Cortex of kidney (tissue), 1 donor: ENCODE measurements at places on chromosomes 2 and 18.

GRCh38 chr2:99442837-99443236 is 47.0 kb downstream of the REV1 start:
- no peak for DNase-seq

DNA sequence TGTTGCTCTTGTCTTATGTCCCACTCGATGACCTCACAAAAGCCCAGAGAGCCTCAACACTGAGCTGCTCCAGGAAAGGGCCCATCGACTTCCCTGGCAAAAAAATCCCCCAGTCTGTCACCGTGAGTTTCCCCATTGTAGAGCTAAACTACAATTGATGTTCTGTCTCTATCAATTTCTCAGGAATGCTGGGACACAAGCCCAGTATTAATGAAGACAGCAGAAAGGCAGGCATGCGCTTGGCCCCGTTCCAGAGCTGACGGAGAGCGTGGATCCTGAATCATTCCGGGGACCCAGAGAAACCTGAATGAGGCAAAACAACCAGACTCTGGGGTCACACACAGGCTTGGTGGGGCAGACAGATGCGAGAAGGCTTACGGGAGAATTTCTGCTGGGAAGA is 146.9 kb downstream of the TTC32 start:
- DNase-seq: no peak

- no peak for DNase-seq
These were observed 110.9 kb downstream of the NAB1 start for GRCh38 chr2:190759749-190760213.

DNA sequence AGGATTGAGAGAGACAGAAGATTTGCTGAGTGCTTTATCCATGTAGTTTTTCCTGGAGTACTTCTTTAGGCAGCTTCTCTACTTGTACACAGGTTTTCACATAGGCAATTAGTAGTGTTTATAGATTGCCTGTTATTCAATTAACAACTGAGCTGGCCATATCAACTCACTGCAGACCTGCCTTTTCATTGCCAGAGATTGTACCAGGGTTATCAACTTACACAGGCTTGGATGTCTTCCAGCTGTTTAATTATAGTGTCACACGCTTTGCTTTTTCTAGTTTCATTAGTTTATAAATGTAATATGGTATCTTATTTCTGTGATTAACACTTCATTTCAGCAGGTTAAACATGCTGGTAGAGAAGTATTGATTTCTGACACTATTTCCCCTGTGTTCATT is 125.9 kb downstream of the GPD2 start:
- DNase-seq: no peak

DNA sequence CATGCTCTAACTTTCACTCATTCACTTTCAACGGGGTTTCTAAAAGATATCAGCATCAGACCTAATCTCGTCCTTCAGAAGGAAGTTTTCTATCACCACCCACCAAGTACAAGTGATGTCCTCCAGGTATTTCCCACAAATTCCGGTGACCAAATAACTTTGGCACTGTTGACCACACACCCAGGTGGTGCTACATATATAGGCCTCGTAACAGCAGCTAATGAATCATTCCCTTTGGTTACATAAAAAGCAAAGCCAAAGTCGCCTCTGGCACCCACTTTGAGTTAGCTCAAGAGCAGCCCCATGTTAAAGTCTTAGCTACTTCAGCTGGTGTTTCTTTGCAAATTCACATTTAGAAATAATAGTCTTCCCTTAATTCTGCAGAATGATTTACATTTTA is 138.2 kb upstream of the OSR1 start:
- no peak for DNase-seq

DNA sequence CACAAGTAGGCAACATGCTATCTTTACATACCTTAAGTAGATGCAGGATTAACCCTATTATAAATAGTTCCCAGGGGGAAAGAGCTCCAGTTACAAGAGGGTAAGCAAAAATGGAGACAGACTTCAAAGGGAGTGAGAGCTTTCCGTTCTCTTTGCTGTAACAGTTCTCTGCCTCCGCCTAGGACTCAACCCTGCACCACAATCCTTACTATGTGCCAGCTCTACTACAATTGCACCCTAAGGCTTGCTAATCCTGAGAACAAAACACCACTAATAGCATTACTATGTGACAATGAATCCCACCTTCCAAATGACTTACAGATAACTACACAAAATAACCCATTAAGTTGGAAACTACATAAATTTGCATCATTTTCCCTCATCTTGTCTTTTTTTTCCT is 7.7 kb downstream of the ZBTB14 start:
- DNase-seq: no peak

GRCh38 chr18:11862468-11863137 is 11.4 kb downstream of the CHMP1B start:
- no peak for DNase-seq

- no peak for DNase-seq
These were observed 62.3 kb upstream of the YWHAQ start for GRCh38 chr2:9693196-9693491.

GRCh38 chr18:8283891-8284585 is 325.2 kb upstream of the RAB12 start:
- no peak for DNase-seq

GRCh38 chr2:179201869-179202268 is 62.8 kb downstream of the SESTD1 start:
- DNase-seq: no peak

- no peak for DNase-seq
These were observed 7.2 kb downstream of the SLC30A3 start for GRCh38 chr2:27255660-27256059.

DNA sequence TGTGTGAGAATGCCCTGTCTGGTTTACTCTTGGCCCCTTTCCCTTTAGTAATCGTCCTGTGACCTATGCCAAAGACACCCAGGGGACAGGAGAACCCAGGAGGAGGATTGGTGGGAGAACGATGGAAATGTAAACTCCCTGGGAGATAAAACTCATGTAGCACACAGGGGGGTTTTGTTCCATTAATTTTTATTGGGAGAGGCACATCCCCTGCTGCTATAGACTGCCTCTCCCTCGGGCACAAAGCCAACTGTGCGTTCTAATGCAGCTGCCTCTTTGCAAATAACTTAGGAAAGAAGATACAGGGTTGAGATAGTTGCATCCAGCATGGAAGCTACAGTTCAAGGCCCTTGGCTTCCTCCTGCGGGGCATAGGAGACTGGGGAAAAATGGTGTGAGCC is 489.6 kb downstream of the SLC4A3 start:
- DNase-seq: no peak

DNA sequence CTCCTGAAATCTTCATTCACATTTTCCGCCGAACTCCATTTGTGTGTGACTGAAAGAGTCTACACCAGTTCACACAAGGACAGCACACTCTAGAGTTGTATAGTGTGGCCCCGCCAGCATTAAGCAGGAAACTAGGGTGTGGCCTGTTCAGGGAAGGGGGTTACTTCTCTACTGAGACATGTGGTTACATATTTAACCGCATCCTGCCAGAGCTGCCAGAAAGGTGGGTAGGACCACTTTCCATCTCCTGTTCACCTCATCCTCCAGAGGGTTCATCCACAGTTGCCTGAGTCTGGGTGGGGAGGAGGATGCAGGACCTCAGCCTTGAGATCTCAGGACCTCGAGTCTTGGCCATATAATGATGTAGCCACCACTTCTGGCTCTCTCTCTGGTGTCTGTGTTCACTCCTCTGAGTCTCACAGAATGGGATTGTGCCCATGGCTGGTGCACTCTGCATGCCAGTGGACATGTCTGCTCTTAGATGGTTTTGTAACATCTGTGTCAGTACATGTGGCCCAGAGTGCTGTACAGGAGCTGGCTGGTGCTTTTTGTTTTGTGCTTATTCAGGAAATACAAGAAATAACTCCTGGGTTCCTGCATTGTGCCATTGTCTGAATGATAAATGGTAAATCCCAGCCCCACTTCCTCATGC is 7.7 kb upstream of the SP140L start:
- no peak for DNase-seq

- no peak for DNase-seq
These were observed 19.9 kb upstream of the NRP2 start for GRCh38 chr2:205662206-205662965.

GRCh38 chr2:240359695-240360094 is 75.8 kb upstream of the GPC1 start:
- DNase-seq: no peak

DNA sequence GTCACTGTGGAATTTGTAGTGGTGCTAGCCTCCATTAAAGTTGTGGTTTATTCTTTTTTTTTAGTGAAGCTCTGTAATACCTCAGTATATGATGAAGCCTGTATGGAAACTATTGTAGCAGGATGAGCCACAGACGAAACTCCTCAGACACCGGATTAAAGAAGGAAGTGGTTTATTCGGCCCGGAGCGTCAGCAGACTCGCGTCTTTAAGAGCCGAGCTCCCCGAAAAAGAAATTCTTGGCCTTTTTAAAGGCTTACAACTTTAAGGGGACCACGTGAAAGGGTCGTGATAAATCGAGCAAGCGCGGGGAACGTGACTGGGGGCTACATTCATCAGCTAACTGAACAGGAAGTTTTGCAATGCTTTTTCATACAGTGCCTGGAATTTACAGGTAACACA is 8.1 kb upstream of the CCL20 start:
- no peak for DNase-seq

GRCh38 chr18:27719680-27720079 is 457.2 kb downstream of the CDH2 start:
- DNase-seq: no peak

DNA sequence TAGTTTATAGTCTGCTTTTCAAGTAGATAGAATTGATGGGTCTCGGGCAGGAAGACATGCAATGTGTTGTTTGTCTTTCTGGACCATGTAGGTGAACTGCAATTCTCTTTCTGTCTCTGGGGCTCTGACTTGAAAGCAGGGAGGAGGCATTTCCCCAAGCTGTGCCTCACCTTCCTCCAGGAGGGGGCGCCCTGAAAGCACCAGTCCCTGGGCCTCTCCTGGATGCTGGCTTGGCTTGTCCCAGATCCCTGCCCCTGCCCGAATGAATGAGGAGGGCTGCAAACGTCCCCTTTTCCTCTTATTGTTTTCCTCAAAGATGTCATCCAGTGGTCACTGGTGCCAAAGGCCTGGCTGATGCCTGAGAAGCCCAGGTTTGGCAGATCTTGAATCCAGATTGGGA is 270.6 kb downstream of the CELF4 start:
- DNase-seq: no peak

DNA sequence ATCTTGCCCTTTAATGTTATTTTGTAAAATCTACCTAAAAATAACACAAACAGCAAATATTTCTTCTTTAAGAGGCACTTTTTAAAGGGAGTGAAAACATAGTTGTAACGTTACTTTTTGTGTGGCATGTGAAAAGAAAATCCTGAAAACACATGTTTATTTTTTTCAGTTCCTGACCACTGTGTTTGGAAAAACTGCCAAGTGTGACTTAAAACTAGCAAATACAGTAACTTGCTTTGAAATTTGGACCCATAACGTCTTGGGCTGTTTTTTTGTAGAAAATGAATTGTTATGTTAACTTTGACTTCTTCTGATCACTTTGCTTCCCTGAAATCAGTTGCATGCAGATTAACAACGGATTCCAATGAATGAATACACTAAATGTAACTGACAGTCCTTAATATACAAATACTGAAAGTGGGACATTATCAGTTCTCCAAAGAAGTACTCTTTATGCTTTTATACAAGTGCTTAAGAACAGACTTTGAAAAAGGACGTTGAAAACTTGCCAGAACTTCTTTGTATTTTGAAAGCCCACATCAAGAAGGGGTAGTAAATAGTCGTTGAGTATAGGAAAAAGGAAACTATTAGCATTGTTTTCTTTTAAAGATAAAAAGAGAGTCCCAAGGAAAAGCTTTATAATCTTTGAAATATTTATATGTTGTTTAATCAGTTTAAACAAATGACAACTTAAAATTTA is 96.1 kb upstream of the ZEB2 start:
- DNase-seq: no peak

- DNase-seq: no peak
These were observed 37.5 kb upstream of the SMCHD1 start for GRCh38 chr18:2618009-2618408.

DNA sequence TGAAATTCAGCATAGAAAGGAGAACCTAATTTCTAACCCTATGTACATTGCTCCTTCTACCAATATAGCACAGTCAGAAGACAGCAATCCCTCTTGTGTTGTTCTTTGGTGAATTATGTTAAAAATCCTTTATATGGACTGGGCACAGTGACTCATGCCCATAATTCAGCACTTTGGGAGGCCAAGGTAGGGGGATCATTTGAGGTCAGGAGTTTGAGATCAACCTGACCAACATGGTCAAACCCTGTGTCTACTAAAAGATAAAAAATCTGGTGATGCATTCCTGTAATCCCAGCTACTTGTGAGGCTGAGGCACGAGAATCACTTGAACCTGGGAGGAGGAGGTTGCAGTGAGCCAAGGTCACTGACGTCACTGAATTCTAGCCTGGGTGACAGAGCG is 195.6 kb downstream of the TMX3 start:
- DNase-seq: no peak

DNA sequence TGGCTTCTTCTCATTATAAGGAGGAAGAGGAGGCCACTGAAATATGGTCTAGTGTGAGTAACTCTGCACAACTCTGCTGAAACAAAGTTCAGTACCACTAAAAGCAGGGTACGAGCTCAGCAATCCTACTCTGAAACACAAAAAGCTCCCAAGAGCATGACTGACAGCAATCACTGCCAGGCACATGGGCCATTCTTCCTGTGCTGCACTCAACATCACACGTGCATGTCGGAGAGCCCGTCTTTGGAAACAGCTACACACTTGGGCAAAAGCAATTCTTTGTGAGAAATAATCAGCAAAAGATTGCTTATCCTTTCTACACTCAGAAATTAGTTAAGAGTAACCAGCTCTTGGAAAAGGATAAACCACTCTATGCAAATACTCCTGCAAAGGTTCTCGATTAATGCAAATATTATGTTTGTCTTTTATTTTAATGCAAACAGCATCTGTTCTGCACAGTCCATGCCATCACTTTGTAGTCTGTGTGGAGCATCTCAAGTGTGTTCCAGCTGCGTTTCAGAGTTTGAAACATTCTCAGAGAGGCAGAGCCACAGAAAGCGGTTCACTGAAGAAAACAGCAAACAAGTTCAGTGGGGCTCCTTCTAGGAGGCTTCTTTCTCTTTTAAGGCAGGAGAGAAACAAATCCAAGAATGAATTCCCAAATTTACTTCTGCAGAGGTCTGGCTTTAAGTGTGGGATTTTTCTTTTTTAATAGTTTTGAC is 145.0 kb downstream of the HDAC4 start:
- no peak for DNase-seq

- DNase-seq: no peak
These were observed 4.5 kb downstream of the NXPH2 start for GRCh38 chr2:138775736-138776135.

DNA sequence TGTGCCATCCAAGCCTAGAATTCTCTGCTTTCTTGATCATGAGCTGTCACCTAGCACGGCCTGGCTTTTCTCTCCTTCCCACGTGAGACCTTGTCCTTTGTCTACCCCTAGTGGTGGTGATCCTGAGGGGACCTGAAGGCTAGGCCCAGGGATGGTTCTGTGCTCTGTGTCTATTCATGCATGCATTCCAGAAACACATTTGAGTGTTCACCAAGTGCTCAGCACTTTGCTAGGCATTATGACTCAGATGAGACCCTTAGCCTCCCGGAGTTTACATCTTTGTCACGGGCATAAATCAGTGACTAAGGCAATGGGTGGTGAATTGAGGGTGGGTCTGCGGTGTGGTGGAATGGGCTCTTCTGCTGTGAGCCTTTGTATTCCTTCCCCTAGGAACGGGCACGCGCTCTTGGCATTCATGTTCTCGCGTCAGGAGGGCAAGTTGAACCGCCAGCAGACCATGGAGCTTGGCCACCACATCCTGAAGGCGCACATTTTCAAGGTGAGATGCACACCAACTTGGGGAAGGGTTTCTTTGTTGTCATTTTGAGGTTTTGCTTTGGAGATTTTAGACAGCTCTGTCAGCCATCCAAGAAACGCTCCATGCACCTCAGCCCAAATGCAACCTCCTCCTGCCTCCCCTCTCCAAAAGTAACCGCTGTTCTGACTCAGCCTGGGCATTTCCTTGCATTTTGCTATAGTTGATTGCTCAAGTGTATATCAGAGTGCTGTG is 100.9 kb downstream of the WDSUB1 start:
- DNase-seq: no peak
